Stimulated activated CD4-positive, alpha-beta T cell treated with anti-CD3 and anti-CD28 coated beads, Interleukin-12 subunit alpha, Interleukin-12 subunit beta, amount 100 ng/mL, for 24 hours (primary cell): ENCODE measurements at places on chromosomes 7 and 10.

GRCh38 chr7:123552641-123553040 lies 5.0 kb downstream of the NDUFA5 start:
- DNase-seq: no peak

GRCh38 chr10:25547382-25547781 lies 372.6 kb downstream of the GPR158 start:
- no peak for DNase-seq

DNA sequence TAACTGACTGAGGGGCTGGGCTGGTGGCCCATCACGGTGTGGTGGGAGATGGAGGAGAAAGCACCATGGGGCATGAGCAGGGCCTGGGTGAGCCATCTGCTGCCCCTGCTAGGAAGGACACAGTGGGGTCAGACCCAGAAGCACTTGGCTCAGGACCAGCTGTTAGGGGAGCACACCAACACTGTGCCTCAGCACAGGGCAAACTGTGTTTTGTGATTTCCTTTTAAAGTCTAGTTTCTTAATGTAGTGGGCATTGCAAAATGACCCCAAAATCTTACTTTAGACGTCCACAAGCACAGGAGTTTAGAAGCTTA lies 41.2 kb downstream of the NCAPG2 start:
- no peak for DNase-seq

DNA sequence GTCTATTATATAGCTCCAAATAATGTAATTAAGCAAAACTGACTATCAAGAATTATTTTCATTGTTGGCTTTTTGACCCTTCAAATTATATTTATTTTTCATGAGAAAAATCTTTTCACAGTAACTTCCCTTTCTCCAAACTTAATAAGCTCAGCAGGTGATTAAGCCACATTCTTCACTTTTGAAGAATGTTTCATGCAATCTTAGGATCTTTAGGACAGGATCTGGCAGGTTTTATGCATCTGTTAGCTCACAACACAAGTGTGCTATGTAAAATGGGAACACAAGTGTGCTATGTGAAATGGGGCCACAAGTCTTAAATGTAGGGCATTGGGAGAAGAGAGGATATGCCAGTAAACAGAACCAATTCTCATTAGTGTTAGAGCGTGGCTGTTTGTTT lies 26.3 kb downstream of the BCAP29 start:
- DNase-seq: no peak

DNA sequence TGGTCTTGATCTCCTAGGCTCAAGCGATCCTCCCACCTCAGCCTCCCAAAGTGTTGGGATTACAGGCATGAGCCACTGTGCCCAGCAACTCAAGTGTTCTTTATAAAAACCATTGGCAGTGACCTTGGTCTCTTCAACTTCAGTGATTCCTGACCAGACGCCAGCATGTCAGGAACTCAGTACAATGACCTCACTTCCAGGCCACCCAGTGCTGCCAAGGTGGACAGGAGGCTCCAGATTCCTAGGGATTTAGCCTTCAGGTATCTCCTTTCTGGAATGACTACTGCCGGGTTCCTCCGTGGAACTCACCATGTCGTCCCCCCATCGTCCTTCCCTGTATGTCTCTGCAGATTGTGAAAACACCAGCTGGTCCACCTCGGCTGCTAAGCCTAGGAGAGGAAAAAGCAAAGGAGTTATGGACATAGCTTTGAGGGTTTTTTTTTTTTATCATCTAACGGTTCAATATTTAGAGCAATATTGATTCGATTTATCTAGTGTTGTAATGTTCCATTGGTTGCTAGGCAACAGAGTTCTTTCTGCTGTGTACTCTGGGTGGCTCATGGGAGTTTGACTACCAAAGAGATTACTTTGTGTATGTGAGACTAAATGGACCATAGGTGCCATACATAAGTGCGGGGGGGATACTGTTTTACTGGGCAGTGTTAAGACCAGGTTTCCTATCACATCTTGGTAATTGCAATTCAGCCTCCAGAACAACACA lies 425.8 kb upstream of the AUTS2 start:
- DNase-seq: no peak

DNA sequence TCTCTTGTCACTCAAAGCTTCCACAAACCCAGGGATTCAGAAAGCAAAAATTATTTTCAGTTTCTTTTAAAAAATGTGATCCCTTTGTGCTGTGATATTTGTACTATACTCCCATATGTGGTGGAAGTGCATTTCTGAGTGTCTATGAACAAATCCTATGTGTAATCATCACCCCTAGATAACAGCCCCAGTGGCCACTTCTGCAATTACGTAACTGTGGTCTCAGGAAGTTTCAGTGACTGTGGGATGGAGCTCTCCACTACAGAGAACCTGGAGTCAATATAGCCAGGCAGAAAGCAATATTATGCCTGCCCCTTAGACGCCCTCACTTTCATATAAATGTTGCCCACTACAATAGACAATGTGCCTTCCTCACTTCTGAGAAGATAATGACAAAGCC lies 1101.7 kb upstream of the GHITM start:
- no peak for DNase-seq

DNA sequence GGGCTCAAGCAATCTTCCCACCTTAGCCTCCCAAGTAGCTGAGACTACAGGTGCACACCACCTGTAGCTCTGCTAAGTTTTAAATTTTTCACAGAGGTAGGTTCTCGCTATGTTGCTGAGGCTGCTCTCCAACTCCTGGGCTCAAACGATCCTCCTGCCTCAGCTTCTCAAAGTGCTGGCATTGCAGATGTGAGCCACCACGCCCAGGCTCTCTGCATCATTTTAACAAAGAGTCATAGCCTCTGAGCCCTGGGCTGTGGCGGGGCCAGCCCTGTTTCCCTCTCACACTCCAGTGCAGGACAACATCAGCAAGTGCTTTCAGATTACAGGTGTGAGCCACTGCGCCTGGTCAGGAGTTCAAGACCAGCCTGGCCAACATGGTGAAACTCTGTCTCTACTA lies 102.5 kb downstream of the COL26A1 start:
- DNase-seq: no peak

GRCh38 chr10:79274279-79275104 lies 72.8 kb upstream of the PPIF start:
- no peak for DNase-seq

DNA sequence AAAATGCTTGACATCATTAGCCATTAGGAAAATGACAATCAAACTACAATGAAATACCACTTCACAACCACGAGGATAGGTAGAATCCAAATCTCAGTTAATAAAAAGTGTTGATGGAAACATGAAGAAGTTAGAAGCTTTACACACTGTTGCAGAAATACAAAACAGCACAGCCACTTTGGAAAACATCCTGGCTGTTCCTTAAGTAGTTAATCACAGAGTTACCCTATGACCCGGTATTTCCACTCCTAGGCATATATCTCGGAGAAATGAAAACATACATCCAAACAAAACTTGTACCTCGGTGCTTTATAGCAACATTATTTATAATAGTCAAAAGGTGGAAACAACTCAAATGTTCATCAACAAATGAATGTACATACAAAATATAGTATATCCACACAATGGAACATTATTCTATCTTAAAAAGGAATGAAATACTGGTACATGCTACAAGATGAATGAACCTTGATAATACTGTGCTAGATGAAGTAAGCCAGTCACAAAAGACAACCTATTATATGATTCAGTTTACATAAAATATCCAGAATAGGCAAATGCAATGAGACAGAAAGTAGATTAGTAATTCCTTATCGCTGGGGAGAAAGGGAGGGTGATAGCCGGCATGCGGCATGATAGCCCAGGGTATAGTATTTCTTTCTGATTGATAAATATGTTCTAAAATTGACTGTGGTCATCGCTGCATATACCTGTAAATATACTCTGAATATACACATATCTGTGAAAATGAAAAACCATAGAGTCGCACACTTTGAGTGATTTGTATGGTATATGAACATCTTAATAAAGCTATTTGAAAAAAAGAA lies 1.9 kb downstream of the VWDE start:
- no peak for DNase-seq
